Urothelium cell line (cell line): ENCODE measurements at places on chromosomes 2 and 18.

DNA sequence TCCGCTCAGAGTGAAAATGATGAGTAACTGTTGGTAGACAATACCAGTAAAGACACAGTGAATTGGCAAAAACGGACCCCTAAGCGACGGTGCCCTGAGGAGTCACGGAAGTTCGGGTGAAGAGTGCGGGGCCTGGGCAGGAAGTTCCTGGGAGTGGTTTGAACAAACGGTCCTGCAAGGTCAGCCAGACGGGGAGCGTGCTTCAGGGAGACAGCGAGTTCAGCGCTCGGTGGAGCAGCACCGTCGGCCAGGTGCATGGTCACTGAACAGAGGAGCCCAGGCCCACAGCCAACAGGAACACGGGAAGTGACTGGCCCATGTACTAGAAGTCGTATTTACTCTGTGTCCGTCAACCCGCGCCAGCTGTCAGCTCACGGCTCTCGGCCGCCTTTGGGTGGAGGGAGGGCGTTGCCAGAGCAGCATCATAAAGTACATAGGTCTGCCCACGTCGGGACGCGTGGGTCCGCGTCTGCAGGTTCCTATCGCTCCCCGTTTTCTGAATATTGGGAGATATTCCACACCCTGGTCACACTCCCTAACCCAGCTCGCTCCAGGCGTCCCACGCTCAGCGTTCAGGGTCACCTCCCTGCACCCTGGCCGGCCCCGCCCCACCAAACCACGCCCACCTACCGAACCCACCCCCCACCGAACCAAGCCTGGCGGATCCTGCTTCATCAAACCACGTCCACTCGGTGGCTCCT lies 75.6 kb upstream of the UXS1 start:
- no peak for DNase-seq

- peak; percentile 74 for DNase-seq
These were observed at the start of gene PTPRN for GRCh38 chr2:219309278-219309677. PTPRN (minus strand) TSS chr2:219309401; CDS start chr2:219309332, 69 bp downstream.

- DNase-seq = no peak
These were observed 240.1 kb upstream of the VRK2 start for GRCh38 chr2:57806449-57806968.

DNA sequence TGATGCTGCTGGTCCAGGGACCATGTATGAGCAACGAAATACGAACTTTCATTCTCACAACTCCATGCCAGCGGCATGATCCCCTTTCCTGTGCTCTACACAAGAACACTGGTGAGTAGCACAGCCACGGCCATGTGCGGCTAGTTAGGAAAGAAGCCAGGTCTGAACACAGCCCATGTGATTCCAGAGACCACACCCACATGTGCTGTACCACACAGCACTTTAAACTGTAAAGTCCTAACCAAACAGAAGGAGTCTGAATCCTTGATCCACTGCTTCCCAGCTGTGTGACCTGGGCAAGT lies 33.0 kb upstream of the ACAA2 start:
- no peak for DNase-seq

- no peak for DNase-seq
These were observed 458.6 kb upstream of the FSIP2 start for GRCh38 chr2:185279999-185280398.

DNA sequence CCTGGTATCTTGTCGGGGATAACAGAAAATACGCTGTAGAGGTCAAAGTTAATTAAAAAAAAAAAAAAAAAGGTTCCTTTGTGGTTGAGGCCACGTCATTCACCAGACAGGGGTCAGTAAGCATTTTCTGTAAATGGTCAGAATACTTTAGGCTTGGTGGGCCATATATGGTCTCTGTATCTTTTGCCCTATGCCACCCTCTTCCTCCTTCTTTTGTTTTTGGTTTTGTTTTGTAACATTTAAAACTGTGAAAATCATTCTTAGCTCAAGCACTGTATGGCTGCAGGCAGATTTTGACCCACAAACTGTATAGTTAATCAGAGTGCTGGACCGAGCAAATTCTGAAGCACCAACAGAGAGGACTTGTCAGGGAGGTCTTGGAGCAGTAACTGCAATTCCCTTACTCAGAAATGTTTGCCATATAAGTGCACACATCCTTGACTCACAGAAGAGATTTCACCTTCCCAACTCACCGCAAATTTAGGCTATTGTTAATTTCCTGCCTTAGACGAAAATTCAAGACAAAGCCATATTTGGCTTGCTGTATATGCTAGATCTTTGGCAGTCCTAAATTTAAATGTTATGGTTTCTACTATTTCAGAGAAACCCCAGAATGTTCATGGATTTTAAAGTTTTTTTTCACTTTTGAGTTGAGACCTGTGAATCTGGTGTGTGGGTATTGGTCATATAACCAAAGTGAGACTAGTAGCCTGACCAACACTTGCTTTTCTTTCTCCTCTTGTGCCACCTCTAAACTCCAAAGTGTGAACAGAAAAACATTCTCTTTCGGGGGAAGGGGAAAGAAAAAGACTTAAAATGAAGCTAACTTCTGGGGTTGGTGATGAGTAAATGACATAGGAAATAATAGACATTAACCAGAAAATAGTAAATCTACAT lies 65.4 kb downstream of the DOCK10 start:
- no peak for DNase-seq

DNA sequence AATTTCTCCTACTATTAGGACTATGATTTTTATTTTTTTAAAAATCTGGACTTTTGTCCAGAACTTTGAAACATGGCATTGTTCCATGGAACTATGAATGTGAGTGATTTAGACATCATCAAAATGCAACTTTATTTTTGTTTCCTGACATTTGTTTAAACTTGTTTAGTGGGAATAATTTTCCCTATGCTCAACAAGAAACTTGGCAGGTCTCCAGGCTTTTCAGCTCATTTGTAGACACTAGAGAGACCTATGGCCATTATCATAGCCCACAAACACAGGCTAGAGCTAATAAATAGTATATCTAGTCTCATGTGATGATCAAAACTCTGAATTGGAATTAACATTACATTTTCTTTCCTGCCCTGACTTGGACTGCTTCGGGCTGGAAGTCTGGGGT lies 145.1 kb upstream of the CELF4 start:
- no peak for DNase-seq

GRCh38 chr2:209468846-209469245 lies 45.0 kb downstream of the MAP2 start:
- no peak for DNase-seq

DNA sequence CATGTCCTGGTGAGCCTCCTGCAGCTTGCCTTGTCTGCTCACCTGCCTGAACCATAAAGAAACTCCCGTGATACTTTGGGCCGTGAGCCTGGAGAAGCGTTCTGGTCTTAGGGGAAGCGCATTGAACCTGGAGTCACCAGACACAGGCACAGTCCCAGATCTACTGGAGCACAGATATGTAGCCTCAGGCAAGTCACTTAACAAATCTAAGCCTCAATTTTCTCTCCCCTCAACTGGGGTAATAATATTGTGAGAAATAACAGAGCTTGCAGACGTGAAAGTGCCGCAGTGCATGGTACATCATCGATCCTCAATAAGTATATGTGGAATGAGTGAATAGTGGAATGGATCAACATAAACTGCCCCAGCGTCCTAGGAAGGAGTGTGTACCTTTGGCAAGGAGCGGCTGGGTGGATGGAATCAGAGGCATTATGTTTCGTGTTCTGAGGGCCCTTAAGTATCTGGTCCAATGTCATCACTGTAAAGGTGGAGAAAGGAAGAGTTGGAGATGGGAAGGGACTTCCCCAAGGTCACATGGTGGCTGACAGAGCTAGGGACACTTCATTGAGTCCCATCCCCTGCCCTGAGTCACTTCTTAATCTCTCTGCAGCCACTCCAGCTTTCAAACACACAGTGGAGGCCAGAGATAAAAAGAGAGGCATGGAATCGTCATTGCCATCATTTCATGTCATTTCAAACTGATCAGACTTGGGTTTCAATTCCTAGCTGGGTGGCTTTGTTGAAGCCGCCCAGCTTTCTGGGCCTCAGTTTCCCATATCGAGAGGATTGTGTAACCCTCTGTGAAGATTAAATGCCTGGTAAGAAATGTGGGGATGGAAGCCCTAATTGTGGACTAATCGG lies 172.4 kb downstream of the DDX1 start:
- DNase-seq = no peak

DNA sequence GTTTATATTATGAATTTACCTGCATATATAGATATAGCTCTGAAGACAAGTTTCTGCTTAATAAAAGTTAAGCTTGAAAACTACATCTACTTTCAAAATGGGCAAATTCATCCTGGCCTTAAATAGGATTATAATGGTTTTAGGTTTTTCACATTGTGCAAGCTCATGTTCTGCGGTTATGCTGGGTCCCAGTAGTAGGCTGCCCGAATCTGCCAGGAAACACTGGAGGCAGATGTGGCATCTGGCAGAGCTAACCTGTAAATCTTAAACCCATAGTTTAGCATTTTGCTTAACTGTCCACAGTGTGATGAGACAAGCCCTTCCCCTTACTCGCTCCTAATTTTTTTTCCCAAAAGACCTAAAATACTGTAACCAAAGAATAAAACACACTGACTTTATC lies 234.2 kb downstream of the TCF4 start:
- no peak for DNase-seq

- no peak for DNase-seq
These were observed 462.3 kb downstream of the MEIS1 start for GRCh38 chr2:66897181-66897580.

DNA sequence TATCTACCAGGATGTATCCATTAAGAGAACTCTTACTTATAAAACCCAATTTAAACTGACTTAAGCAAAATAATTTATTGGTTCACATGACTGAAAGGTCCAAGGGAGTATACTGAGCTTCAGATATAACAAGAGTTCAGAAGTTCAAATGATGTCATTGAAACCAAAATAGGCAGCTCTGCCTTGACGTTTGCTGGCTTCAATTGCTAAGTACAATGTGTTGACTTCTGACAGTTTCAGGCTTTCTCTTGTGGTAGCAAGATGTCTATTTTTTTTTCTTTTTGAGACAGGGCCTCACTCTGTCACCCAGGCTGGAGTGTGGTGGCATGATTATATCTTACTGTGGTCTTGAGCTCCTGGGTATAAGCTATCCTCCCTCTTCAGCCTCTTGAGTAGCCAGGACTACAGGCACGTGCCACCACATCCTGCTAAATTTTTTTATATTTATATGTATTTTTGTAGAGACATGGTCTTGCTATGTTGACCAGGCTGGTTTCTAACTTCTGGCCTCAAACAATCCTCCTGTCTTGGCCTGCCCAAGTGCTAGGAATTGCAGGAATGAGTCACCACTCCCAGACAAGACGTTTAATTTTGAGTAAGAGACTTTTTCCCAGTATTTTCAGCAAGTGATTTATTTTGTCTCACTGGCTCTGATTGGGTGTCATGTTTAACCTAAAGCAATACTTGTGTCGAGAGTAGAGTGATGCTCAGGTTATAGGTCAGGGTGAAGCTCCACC lies 184.8 kb downstream of the NR4A2 start:
- no peak for DNase-seq

- DNase-seq = peak; percentile 57
These were observed 1.3 kb downstream of the CIAO1 start for GRCh38 chr2:96267159-96267971.

GRCh38 chr18:11993264-11993916 lies 12.1 kb downstream of the IMPA2 start:
- DNase-seq = no peak

- no peak for DNase-seq
These were observed 15.3 kb upstream of the SELENOI start for GRCh38 chr2:26330604-26331003.
